NB4 (cell line): ENCODE measurements at places on chromosomes 2 and 18.
A peak's percentile ranks its signal among the peaks of the same experiment; 100 is the strongest.

- no peak for DNase-seq
Observed at GRCh38 chr2:26720322-26721114, 28.0 kb downstream of the KCNK3 start.

DNA sequence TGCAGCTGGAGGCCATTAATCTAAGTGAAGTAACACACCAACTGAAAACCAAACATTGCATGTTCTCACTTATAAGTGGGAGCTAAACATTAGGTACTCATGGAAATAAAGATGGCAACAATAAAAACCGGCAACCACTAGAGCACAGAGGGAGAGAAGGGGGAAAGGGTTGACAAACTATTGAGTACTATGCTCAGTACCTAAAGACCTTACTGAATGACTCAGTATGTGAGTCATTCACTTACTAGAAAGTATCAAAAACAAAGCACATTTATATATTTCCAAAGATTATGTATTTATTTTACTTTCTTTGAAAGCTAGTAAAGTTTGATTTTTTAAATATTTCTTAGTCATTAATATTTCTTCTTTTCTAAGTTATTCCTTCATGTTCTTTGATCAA, 48.9 kb downstream of the ZNF385B start:
- DNase-seq = no peak

DNA sequence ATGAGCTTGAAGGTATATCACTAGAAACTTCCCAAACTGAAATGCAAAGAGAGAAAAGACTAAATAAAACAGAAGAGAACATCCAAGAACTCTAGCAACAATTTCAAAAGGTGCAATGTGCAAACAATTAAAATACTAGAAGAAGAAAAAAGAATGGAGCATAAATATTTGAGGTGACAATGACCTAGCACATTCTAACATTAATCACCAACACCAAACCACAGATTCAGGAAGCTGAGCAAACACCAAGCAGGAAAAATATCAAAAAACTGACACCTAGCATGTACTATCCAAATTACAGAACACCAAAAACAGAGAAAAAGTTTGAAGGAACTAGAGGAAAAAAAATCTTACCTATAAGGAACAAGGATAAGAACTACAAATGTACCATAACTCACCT, 460.8 kb downstream of the IRS1 start:
- peak; percentile 10 for DNase-seq

GRCh38 chr2:169118060-169118459, 48.7 kb downstream of the DHRS9 start:
- DNase-seq = no peak

DNA sequence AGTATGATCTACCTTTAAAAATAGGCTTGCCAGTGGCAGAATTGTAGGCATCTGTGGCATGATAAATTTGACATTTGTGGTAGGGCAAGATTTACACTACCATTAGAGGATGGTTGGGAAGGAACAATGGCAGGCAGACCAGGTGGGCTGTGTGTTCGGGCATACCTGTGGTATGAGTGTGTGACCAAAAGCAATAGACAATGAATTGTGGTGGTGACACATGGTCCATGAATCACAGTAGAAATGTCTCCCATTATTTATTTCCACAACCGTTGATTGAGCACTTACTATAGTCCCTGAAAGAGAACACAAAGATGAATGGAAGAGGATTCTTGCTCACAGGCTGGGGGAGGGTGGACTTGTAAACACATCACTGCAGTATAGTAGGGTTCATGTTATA, 29.9 kb upstream of the RUFY4 start:
- no peak for DNase-seq

GRCh38 chr18:59555995-59556659, 141.1 kb downstream of the CCBE1 start:
- no peak for DNase-seq

DNA sequence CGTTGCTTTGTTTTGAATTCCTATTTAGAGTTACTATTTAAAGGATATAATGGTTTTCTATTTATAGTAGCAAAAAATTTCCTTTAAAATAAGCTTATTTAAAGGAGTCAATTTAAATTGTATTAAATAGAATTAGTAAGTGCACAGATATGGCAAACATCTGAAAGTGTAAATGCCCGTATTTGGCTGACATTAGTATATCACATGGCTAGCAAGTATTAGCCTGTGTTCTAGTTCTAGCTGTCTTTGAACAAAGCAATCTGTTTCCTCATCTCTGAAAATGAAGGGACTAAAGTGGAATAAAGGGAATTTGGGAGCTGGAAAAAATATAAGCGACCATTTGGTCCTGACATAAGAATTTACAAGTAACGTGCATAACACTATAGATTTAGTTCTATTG, 32.2 kb downstream of the PELI1 start:
- DNase-seq = no peak

DNA sequence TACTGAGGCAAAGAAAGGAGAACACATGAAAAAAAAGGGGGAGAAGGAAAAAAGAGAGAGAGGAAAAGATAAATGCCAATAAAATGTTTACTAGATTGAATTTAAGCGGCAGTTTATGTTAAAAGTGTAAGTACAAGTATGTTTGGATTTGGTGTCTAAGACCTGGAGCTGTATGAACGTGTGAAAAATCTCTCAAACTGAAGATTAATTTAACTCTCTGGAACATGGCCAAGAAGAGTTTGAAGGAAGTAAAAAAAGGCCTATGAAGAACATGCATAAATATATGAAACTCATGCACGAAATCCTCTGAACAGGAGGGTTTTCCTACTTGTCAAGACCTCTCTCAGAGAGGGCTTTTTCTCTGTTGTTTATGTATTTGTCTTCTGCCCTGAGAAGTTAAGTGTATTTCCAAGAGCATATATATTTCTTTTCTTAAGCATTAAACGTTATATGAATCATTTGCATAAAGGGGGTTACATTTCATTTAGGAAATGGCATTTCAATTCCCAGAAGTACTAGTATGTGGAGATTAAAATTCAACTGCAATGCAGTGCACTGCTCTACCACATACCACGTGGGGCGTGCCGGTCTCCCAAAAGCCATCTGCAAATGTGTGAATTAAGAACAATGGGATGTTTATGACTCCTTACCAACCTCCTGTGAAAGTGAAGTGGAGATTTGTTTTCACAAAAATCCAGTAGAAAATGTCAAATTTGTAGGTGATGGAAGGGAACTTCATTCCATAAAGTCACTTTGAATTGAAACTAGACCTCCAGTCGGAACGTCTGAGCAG, 281.1 kb upstream of the TRIB2 start:
- DNase-seq = no peak

DNA sequence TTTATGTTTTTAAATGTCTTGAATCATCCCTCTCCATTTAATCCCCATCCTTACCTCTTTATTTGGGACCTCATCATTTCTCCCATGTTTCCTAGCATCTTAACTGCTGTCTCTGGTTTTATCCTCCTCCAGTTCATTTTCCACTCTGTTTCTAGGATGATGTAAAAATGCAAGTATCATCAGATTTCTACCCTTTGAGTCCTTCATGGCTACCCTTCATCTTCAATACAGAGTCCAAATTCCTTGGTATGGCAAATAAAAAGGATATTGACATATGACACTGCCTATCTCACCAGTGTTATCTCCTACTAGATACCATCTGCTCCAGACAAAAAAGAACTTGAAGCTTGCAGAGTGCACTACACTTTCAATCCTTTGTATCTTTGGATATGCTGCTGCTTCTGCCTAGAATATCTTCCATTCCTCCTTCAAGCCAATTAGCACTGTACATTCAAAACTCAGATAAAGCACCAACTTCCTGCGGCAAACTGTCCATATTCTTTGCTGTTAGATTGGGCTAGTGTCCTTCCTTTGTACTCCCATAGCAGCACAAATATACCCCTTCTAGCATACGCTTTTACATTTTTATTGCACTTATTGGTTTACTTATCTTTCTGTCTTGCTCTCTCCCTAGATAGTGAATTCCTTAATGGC, 24.6 kb upstream of the TLK1 start:
- DNase-seq = no peak

DNA sequence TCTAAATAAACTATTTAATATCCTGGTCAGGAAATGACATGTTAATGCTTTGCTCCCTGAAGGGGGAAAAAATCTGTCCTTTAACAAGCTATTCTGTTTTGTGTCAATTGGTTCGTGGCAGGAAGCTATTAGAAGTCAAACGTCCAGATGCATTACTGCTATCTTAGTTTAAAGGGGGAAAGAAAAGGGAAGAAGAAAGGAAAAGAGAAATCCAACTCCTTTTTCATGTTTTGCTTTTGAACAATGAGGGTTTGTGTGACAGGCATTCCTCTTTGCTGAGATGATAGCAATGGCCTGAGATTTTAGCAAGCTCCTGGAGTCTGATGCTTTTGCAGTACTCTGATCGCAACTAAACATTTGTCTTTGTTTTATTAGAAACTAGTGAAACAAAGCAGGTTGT, 24.6 kb downstream of the TRIB2 start:
- DNase-seq = no peak

DNA sequence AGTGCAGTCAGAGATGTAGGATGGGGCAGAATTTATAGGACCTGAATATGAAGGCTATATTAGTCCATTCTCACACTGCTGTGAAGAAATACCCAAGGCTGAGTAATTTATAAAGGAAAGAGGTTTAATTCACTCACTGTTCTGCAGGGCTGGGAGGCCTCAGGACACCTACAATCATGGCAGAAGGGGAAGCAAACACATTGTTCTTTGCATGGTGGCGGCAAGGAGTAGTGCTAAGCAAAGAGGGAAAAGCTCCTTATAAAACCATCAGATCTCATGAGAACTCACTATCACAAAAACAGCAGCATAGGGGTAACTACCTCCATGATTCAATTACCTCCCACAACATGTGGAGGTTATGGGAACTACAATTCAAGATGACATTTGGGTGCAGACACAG, 76.8 kb upstream of the MSTN start:
- DNase-seq = no peak

- DNase-seq = no peak
Observed at GRCh38 chr2:212556296-212556695, 17.7 kb upstream of the ERBB4 start.

- DNase-seq = no peak
Observed at GRCh38 chr2:224308272-224308911, 93.5 kb downstream of the FAM124B start.

GRCh38 chr2:23567161-23567756, 182.3 kb downstream of the KLHL29 start:
- DNase-seq = no peak

DNA sequence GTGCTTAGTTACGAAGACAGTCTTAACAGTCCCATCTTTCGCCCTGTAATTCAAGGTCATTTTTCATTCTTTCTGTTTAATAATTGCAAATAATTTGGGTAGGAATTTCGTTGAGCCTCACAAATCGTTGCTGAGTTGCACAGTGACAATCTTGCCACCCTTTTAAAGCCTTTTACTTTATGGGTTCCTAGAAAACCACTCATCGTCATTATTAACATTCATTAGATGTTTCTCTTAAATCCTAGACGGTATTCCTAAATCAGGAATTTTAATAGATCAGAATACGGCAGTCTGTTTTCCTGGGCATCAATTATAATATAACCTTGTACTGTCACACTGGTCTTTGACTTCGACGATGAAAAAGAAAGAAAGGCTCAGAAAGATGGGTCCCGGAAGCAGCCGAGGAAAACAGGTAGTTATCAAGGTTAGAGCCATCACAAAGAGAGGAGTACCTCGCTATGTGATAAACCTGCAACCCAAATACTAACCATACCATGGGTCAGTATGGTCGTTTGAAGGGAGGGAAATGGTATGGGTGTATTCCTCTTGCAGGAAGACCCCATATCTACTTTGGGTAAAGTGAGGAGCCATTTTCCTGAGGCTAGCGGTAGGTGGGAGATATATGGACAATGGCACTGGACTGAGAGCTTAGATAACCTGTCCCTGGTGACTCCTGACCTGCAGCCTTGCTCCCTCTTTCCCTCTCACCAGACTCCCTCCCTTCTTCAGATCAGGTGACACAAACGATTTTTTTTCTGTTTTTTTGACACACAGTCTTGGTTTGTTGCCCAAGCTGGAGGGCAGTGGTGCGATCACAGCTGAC, 981 bp upstream of the SF3B1 start:
- DNase-seq = no peak

DNA sequence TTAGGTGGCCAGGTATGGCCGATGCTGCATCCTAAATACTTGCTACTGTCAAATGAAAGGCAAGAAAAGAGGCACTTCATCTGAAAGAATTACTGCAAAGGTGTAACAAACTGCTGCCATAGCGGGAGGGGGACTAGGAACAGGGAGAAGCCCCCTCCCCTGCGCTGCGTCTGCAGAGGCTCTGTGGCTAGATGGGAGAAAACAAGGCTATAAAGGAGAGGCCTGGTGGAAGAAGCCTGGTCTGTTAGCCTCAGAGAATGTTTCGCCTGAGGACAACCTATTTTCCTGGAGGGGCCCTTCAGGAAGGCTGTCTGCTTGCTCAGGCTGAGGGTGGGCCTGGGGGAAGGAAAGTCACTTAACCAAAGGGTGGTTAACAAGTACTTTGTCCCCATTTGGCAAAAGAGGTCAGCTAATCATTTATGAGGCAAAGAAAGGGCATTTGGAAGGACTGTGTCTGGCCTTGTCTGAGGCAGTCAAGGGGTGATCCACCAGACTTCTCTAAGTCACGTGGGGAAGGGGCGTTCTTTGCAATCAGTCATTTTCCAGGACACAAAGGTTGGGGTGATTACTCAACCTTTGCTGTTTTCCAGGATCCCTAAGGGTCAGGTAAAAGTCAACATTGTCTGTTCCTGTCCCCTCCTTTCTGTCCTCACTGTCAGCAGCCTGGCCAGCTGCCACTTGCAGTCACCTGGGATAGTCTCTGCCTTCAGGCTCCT, 103.0 kb upstream of the TMEM200C start:
- no peak for DNase-seq

DNA sequence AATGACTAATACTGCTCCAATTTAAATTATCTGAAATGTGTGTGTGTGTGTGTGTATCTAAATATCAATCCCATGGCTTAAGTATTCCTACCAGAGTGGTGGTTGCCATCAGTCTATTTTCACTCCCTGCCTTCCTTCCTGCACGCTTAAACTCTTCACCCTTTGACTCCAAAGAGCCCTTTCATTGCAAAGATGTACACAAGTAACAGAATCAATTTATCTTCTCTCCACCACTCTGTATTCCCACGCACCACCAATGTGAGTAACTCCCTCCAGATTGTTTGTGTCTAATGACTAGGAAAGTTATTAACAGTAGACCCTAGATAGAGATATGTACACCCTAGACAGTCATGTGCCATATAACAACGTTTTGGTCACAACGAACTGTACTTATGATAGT, 42.8 kb downstream of the ARL6IP6 start:
- DNase-seq = no peak

- no peak for DNase-seq
Observed at GRCh38 chr2:74569686-74570085, 15.2 kb downstream of the DOK1 start.

DNA sequence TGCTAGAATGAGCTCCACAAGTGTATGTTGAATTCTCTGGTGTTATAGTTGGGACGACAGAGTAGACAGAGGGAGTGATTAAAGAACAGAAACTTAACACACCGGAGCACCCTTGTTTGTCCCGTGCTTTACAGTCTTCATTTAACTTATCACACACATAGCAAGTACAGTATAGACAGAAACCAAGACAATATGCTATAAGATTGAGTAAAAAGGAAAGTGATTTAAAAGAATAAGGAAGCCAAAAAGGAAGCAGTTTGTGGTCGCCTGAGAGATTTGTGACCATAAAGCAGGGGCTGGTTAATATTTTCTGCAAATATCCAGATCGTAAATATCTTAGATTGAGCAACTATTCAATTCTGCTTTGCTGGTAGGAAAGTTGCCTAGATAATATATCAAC, 1128.4 kb downstream of the TSN start:
- DNase-seq = no peak
